Fibroblast of upper back skin (primary cell): ENCODE measurements at places on chromosomes 2 and 18.
A peak's percentile ranks its signal among the peaks of the same experiment; 100 is the strongest.

- peak; percentile 64 for DNase-seq
Observed at GRCh38 chr18:34650121-34650545, 60.0 kb upstream of the DTNA start.

DNA sequence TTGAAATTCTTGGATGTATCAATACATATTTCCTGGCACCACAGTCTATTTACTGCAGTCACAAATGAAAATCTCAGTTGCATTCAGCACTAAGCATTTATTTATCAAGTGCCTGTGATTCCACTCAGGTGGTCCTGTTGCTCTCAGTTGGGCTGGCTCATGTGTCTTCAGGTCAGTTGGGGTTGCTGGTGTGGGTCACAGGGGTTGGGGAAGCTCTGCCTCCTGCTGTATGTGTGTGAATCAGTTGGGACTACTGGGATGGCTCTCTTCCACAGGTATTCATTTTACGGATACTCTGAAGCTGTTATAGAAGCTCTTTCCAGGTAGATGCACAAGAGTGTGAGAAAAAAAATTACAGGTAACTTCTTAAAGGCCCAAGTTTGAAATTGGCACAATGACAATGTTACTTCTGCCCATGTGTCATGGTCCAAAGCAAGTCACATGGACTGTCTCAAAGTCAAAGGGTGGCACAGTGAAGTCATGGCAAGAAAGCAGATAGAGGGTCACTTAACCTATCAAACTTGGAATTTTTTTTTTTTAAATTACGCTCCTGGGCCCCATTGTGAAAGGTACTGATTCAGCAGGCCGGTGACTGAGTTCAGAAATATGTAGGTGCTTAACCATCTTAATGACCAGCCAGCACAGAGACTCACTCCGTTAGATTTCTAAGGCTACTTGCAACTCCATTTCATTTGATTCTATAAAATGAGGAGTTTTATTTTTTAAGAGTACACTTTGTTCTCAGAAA is 249.2 kb upstream of the GCFC2 start:
- DNase-seq, result no peak

DNA sequence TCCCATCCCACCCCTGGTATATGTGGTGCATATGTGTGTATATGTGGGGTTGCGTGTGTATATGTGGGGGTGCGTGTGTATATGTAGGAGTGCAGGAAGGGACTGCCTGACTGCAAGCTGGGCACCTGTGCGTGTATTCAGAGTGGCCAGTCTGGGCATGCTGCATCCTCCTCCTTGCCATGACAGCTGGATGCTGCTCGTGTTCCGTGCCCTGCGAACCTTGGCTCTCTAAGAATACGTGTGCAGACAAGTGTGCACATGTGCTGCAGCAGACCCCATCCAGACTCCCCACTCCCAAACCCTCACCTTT is 222.1 kb downstream of the CELF4 start:
- no peak for DNase-seq

DNA sequence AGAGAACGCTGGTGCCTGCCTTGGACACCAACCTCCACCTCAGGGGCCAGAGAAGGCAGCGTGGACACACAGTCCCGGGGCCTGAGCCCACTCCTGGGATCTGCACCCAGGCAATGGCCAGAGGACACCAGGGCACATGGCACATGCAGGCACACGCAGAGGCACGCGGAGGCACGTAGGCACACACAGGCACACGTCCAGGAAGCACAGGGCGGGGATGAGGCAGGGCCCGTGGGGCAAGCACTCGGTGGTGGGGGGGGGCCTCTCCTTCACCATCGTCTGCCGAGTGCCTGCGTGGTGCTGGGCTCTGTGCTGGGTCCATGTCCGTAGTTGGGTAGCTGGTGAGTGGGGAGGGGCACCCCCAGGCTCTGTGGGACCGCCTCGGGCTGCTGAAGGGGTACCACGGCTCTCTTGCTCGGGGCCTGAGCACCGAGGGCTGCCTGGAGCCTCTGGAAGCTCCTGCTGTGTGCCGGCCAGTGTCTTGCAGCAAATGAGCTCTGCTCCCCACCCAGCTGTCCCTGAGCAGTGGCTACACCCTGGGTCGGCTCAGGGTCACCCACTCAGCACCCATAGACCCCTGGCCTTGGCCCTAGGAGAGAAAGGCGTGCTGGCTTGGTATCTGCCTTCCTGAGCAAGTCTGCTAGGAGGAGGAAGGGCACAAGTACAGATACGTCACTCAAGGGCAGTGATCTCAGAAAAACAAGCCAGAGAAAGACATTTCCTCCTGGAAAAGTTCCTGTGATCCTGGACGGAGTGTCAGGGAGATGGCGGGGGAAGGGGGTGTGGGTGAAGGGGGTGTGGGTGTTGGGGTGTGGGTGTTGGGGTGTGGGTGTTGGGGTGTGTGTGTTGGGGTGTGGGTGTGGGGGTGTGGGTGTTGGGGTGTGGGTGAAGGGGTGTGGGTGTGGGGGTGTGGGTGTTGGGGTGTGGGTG is 26.4 kb downstream of the RTP5 start:
- DNase-seq, result peak; percentile 27

GRCh38 chr2:160679686-160680085 is 186.1 kb upstream of the RBMS1 start:
- peak; percentile 90 for DNase-seq

DNA sequence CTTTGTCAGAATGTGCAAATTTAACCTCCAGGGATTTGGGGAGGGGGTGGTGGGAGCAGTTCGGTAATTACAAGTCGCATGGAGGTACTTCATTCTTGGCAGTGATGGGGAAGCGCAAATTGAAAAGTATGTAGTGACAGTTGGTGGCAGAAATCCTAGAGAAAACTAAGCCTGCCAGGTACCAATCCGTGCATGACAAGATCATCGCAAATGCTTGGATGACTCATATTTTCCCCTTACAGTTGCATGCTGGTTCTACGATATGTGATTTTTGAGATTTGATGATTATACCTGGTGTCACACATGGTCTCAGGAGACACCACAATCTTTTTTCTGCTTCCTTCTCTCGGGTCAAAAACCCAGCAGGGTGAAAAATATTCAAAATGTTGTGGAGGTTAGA is 479.7 kb upstream of the ID2 start:
- no peak for DNase-seq

DNA sequence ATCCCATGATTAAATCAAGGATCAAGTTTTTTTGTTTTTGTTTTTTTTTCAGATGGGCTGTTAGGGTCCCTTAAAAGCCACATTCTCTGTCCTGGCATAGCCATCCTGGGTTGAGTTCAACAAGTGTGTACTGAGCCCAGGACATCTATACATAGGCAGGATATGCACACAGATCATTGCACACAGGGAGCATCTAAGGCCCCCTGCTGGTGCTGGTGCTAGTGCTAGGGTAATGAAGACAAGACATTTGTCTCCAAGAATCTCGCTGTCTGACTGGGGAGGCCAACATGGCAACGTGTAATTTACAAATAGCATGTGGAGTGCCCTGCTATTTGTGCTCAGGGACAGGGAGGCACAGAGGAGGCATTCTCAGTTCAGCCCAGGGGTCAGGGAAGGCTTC is 124.5 kb downstream of the VAPA start:
- DNase-seq, result no peak

GRCh38 chr2:240205348-240205747 is 64.9 kb upstream of the OTOS start:
- DNase-seq, result peak; percentile 6

DNA sequence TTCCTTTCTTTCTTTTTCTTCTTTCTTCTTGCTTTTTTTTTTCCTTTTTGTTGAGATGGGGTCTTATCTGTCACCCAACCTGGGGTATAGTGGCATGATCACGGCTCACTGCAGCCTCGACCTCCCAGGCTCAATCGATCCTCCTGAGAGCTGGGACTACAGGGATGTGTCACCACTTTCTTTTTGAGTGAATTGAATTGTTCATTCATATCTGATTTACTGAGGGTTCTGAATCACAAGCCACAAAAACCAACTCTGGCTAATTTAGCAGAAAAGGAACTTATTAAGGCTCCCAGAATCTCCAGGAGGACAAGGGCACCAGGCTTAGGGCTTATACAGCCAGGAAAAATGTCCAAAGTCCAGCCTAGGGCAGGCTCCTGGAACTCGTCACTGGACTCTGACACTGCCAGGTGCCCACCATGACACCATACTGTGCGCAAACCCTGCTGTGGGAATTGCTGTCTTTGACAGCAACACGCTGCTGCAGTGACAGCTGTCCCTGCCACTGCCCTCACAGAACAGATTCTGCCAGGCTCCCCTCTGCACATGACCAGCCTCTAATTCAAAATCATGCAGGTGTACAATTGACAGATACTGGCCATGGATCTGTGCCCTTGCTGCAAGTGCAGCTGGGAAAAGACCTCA is 42.9 kb upstream of the EML6 start:
- peak; percentile 58 for DNase-seq

- no peak for DNase-seq
Observed at GRCh38 chr18:27604583-27604982, 419.5 kb upstream of the CHST9 start.

DNA sequence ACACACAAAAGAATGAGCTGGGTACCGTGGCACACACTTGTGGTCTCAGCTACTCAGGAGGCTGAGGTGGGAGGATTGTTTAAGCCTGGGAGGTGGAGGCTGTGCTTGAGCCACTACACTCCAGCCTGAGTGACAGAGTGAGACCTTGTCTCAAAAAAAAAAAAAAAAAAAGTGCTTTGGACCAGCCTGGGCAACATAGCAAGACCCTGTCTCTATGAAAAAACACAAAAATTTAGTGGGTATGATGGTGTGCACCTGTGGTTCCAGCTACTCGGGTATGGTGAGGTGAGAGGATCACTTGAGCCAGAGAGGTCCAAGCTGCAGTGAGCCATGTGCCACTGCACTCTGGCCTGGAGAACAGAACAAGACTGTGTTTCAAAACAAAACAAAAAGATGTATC is 10.4 kb downstream of the ZNF512 start:
- no peak for DNase-seq

DNA sequence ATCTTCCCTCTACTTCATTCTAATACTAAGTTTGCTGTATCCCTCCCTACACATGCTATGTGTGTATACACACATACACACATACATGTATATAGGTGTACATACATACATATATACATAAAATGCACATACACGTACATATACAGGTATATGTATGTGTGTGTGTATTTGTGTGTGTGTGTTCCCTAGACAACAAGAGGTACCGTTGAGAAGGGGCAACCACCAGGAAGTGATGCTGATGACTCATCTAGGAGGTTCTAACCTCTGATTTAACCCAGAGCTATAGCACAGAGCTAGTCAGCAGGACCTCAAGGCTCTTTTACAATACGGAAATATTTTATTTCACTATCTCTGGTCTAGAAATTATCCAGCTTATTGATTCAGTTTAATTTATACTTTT is 139.2 kb downstream of the LAMA3 start:
- peak; percentile 35 for DNase-seq

GRCh38 chr2:58073751-58074150 is 27.1 kb downstream of the VRK2 start:
- DNase-seq, result no peak

- peak; percentile 47 for DNase-seq
Observed at GRCh38 chr2:202161151-202161835, 77.1 kb downstream of the SUMO1 start.

DNA sequence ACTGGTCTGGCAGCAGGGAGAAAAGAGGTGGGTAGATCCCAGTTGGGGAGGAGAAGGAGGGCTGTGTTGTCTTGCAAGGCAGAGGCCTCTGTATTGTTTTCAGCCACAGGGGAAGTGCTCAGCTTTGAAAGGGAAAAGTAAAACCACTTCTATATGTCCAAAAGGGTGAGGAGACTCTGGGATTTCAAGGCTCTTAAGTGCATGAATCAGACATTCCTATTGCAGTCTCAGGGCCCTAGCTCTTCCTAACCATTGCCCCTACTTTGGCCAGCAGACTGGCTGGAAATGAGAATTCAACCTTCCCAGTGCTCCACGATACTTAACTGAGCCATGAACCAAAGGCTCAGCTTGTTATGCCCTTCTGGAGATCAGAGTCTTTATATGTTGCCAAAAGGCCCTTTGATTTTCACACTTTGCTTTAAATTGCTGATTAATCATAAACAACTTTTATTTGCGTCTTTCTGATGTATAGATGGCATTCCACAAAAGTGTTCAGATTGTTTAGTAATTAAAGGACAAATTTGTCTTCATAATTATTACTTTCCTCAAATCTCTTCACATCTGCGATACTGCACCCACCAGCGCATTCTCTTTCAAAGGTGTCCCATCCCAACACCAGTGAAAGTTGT is 313.8 kb upstream of the MMADHC start:
- peak; percentile 34 for DNase-seq

GRCh38 chr2:146489386-146489785 is 1355.4 kb upstream of the ACVR2A start:
- peak; percentile 3 for DNase-seq

- DNase-seq, result no peak
Observed at GRCh38 chr2:137942037-137942832, 22.0 kb upstream of the HNMT start.

DNA sequence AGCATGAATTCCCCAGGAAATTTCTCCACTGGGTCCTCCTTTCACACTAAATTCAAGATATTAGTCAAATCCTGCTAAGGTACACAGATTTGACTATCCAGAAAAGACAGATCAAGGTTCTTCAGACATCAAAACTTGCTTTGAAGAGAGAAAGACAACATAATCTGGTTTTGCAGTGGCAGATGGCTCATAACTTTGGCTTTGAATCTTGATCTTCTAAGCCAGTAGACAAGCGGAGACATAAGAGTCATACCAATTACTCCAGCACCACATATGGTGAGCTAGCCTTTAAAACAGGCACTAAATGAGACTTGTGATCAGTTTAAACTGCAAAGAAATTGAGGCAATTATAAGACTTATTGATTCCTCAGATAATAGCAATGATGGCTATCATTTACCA is 29.3 kb downstream of the PDE11A start:
- no peak for DNase-seq

DNA sequence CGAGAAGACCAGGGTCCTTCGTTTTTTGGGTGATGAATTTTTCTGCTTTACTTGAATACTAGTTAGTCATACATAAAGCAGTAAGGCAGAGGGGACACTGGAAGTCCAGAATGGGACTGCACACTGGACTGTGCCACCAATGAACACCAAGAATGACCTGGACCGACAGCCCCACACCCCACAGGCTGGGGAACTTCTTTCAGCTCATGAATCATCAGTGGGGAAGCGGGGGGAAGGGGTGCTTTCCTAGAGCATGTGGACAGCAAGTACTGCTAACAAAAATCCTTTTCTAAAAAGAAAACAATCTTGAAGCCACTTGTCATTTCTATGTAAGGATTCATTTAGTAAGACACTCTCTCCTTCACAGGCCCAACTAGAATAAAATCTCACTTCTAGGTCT is 86.0 kb downstream of the DTNB start:
- peak; percentile 49 for DNase-seq

DNA sequence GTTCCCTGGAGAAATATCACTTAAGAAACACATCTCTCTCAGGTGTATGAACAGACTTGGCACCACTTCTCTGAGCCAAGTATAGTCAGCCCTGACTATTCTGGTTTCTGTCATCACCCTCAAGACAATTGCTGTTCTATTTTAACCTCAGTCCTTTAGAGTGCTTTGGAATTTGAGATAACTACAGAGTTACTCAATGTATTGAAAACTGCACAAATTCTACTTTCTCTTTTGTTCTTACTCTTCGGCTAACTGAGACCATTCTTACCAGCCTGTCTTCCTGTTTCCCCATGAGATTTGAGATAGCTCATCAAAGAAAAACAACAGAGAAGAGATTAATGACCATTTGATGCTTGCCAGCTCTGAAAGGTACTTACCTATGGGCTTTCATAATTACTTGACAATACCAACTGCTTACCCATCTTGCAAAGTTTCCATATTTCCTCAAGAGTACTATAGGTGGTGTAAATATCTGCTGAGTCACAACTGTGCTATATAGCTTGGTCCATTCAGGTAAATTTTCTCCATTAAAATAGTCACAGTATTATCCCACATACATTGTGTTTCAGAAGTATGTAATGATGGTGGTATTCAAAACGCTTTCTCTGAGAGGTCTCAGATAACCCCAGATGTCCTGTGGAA is 467.5 kb upstream of the CHST9 start:
- DNase-seq, result no peak

- no peak for DNase-seq
Observed at GRCh38 chr2:47260971-47261370, 105.9 kb upstream of the STPG4 start.
